Stimulated activated CD4-positive, alpha-beta T cell treated with anti-CD3 and anti-CD28 coated beads, Interleukin-1b, Interleukin-23, amount 100 ng/mL, for 1 hour (primary cell): ENCODE measurements at places on chromosomes 13 and 19.
A peak's percentile ranks its signal among the peaks of the same experiment; 100 is the strongest.

DNA sequence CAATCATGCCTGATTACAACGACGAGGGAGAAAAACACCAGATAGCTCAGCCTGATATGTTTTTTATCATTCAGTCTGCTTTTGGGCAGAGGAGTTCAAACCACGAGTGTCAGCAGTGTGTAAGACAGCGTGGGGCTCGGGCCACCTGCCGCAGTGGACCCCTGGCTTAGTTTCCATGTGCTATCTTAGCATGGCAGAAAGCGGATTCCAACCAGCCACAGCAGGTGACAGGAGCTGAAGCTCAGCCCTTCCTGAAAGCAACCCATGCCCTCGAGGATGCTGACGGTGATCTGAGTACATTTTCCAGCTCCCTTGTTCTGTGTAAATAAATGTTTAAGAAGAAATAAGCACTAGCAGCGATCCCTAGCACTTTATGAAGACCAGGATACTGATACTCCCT lies 32.2 kb upstream of the MBNL2 start:
- DNase-seq, result no peak

- DNase-seq, result no peak
Measured at GRCh38 chr19:18140473-18140872, 12.5 kb upstream of the PIK3R2 start.

DNA sequence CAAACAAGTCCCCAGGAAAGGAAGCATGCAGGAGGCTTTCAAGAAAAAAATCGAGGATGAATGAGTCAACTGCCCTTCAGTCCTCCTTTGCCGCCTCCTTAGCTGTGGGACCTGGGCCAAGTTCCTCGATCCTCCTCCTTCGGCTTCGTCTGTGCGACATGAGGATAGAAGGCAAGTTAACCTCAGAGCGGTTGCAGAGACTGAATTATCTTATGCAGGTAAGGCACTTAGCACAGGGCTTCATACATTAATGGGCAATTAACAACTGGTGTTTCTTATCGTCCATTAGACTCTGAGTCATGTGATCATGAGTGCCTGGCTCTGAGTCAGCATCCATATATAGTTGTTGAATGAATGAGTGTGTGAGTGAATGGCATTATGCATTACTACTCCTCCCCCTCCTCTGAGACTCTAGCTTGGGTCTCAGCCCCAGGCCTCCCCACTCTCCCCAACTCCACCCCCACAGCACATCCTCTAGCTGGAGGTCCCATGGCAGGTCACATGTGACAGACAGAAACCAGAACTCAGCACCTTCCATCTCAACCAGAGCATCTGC lies 1.6 kb upstream of the TTC9B start:
- no peak for DNase-seq

GRCh38 chr13:80717776-80718175 lies 376.9 kb upstream of the SPRY2 start:
- no peak for DNase-seq

DNA sequence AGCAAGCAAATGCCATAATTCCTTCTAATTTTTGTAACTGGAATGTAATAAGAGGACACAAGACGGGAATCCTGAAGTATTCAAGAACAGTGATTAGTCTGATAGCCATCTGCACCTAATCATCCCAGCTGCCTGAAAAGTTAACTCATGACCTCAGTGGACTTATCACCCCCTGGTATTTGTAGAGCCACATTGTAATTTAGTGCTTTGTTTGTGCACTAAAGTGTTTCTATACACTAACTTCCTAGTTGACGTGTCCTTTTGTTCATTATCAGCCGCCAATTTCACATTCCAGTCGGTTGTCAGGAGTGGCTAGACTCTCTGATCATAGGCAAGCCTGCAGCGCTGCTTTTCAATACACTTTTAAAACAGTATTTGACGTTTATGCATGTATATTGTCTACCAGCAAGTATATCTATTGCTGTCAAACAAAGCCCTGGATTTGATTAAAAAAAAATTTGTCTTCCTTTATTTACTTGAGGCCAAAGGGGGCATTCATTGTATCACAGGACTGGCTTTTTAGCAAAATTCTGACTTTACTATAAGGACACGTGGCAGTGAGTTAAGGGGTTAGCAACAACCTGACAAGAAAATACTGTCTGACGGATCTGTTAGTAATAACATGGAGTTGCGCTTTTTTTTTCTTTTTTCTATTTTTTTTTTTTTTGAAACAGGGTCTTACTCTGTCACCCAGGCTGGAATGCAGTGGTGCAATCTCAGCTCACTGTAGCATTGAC lies 10.4 kb upstream of the SOX21 start:
- no peak for DNase-seq

- DNase-seq, result no peak
Measured at GRCh38 chr19:47179653-47180310, 49.1 kb downstream of the SAE1 start.

- no peak for DNase-seq
Measured at GRCh38 chr13:50420718-50421472, 405.7 kb downstream of the KCNRG start.

DNA sequence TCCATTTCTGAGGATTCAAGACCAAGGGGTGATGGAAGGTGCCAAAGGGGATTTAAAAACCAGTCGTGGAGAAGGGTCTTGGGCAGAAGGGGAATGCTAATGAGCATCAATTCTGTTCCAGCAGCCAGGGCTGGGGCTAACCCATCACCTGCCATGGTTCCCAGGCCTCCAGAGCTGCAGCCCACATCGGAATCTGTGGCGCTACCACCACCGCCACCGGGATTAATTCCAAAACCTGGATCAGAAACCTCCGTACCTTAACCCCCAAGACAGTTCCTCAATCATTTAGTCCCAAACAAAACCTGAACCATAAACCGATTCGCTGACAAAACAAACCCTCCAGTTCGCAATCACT lies 583 bp downstream of the ZNF615 start:
- no peak for DNase-seq

DNA sequence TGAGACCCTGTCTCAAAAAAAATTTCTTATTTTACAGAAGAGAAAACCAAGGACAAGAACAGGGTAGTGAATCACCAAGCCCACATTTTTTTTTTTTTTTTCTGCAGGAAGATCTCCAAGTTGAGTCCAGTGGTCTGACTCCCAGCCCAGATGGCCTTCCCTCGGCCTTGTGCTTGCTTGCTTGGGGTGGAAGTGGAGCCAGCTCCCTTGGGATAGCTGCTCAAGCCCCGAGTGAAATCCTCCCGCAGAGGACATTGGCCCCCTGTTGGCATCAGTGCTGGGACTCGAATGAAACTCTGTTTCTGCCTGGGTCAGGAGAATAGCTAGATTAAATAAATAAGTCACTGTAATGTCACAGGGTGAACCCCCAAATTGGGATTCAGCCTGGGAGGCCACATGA lies 9.4 kb upstream of the NUP62 start:
- DNase-seq, result no peak

DNA sequence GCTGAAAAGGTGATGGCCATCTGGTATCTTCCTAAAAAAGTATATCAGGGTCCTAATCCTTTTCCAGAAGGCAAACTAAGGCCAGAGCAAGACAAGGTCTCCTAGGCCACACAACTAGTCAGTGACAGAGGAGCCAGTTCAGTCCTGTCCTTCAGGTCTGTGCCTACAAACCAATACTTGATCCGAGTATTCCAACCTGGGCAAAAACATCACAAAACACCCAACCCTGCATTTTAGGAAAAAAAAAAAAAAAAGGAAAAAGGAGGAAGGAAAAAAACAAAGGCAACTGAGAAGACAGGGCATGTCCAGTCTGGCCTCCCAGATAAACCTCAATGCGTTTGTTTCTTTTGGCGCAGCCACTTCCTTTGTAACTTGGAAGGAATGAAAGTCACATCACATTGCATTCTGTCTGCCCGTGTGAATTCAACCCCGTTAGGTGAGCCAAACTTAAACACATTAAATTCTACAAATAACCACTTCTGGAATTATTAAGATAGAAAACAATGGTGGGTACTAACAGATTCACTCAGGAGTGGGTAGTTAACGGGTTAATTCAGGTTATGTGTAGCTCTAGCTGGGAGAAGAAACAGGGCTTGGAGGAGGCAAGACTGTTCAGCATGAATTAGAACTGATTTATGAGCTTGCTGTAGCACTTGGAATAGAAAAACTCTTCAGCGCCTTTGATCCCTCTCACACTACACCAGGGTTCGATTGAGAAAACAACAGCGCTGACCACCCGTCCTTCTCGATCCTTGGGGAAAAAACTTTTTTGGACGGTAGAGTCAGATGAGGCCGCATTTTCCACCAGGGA lies 43.0 kb upstream of the HNRNPA1L2 start:
- DNase-seq, result no peak

DNA sequence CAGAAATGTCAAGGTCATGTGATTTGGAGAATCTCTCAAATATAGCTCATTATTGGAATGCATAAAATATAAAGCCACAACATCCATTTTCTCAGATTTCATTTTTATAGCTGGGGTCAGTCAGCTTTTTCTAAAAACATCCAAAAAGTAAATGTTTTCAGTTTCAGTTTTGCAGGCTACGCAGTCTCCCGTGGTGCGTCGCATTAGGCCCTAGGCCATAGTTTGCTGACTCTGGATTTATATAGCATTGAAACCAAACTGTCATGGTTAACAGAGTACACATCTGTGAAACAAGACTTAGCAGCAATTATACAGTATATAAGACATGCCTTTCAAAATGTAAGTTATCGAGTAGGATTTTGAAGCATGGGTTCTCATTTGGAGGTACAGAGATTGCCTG lies 140.0 kb downstream of the IRS2 start:
- DNase-seq, result no peak

DNA sequence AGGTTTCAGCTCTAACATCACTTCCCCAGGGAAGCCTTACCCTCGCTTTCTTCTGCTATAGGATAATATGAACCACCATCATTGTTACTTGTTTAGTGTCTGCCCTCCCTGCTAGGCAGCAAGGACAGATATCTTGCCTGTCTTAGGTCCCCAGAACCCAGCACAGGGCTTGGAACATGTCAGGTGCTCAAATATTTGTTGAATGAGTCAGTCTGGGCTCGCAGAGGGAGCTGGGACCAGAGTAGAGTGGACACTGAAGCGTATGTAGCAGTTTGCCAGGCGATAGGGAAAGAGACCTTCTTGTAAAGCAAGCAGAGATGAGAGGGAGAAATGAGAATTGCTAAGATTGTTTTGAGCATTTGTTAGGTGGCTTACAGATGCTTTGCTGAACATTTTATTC lies 11.7 kb downstream of the BCKDHA start:
- no peak for DNase-seq

GRCh38 chr19:17281391-17282304 lies at the start of gene ANKLE1:
Gene ANKLE1, plus strand, starts transcription at chr19:17281901. Its CDS starts 20 bp downstream, at chr19:17281921.
- DNase-seq, result peak; percentile 10

DNA sequence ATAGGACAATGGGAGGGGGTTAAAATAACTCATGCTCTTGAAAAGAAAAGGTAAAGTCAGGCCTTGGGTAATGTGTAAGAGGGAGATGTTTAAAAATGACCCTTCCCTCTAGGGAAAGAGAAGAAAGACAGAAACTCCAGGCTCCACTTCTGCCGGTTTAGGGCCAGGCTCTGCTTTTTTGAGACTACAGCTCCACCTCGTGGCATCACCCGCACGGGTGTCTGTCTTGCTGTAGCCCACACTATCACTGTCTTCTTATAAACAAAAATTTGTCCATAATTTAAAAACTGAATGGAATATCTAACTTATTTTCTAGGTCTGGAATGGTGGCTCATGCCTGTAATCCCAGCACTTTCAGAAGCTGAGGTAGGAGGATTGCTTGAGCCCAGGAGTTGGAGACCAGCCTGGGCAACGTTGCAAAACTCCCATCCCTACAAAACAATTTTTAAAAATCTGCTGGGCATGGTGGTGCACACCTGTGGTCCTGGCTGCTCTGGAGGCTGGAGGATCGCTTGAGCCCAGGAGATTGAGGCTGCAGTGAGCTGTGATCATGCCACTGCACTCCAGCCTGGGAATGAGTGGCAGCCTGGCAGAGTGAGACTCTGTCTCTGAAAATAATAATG lies 65.1 kb upstream of the GTF3A start:
- peak; percentile 44 for DNase-seq

DNA sequence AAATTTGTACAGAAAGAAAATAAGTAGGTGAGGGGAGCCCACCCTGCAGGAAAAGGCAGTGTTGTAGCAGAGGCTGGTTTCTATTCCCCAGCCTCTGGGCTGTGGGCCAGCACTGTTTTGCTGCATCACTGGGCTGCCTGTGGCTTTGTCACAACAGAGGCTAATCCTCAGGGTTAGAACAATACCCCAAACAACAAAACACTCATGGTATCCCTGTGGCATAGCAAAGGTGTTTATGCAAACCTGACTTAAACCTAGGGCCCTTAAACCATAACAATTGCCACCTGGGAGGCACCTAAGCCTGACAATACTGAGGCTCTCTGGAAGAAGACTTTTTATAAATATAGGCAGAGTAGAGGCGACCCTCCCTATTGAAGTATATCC lies 314.7 kb downstream of the OLFM4 start:
- no peak for DNase-seq

DNA sequence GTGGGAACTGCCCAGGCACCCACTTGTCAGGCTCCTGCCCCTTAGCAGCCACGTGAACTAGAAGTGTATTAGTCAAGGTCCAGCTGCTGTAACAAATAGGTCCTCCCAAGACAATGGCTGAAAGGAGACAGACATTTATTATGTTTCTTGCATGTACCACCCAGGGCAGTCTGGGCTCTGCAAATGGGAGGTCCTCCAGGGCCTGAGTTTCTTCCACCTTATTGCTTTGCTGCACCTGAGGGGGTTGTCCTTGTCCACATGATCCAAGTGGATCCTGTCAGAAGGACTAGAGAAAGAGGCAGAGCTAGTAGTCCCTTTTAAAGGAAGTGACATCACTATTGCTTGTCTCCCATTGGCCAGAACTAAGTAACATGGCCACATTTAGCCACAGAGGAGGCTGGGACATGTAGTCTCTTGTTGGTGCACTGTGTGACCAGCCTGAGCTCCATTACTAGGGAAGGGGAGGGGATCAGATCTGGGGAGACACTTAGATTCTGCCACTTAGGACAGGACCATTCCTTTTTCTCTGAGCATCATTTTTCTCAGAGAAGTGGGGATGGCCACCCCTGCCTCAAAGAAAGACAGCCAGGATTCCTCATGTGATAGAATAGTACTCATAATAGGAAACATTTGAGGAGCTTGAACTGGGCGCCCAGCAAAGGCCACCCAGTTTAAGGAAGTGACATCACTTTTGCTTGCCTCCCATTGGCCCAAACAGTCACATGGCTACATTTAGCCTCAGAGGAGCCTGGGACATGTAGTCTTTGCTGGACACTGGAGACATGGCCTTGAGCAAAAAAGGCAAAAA lies 15.1 kb downstream of the CC2D1A start:
- no peak for DNase-seq

- DNase-seq, result no peak
Measured at GRCh38 chr13:94234738-94235137, 244.7 kb downstream of the DCT start.

DNA sequence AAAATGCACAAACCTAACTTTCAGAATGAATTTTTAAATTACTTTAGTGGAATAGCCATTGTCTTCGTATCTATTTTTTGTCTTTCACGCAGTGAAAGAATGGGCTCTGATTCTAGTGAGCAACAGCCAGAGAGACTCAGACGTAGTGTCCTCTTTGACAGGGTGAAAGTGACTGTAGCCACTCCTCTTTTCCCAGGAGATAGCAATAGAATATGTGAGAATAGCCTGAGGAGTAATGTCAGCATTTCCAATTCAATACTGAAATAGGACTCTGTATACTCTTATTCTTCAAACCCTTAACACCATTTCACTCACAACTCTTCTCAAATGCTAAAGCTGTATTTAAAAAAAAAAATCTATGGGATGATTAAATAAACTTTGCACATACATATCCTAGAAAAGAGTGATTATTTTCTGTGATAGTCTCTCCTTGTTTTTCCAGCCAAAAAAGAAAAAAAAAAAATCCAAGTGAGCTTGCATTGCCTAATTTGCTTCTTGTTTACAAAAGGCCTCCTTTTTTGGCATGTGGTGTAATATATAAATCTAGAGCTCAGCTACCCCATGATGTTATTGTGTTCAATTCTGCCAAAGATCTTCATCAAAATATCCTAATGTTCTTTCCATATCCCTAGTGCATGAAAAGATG lies 626.1 kb upstream of the SLITRK6 start:
- DNase-seq, result no peak
